Activated effector memory CD4-positive, alpha-beta T cell treated with anti-CD3 and anti-CD28 coated beads, Interleukin-2, amount 50 U/mL, for 16 hours (primary cell): ENCODE measurements at places on chromosomes 1 and 21.

GRCh38 chr1:179951383-179952144 lies 3.0 kb upstream of the CEP350 start:
- no peak for DNase-seq

DNA sequence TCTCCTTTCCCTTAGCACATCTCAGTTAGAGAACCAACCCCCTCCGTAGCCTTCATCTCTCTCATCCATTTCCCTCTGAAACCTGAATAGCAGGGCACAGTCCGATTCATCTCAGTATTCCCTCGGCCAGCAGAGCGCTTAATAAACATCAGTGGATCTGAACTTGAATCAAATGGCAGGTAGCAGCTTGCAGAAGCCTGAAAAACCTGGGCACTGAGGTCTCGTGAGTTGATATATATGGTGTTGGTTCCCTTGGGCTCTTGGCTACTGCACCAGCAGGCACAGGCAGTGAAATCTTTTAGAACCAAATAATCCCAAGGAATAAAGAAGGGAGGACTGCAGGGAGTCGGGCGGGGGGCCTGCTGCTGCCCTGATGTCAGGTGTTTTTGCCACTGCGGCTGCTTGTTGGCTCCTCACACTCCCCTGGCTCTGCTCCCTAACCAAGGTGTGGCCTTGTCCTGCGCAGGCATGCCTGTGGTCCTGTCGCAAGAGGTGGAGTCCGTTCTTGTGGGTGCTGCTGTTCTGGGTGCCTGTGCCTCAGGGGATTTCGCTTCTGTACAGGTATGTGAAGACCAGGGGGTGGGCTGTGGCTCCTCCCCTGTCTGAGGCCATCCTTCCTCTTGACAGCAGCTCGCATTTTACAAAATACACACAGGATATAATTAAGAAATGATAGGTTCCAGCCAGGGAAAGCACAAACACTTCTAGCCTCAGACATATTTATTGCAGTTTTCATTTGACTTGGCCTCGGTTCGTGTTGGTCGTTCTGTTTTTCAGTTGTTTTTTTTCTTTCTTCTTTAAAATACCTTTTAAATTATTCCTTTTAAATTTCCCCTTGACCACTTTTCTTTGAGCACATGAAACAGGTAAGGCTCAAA lies 140.9 kb upstream of the HOOK1 start:
- no peak for DNase-seq

DNA sequence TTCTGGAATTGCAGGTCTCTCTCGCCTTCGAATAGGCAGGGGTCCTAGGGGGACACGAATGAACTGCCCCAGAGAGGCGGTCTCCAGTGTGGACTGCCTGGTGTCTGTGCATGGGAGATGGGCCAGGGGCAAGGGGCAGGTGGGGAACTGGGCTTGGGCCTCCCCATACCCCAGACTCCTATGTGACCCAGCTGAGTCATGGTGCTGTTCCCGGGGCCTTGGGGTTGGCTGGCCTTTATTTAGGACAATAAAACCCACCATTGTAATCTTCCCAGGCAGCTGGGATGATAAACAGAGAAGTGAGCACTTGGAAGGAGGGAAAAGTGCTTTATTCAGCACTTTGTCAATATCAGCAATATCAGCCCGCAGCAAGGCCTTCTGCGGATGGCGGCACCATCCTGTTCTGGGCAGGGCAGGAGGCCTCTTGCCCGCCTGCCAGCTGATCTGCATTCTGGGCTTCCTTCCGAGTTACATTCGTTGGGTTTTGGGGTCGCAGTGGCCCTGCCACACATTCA lies 209.0 kb upstream of the TMEM51 start:
- no peak for DNase-seq

GRCh38 chr1:117209094-117209493 lies 1.6 kb downstream of the VTCN1 start:
- DNase-seq = no peak

GRCh38 chr1:202107321-202107761 lies 15.4 kb upstream of the GPR37L1 start:
- DNase-seq = no peak

GRCh38 chr1:188904201-188904600 lies 1573.5 kb downstream of the BRINP3 start:
- DNase-seq = no peak

- no peak for DNase-seq
These were observed 5.8 kb upstream of the CTSE start for GRCh38 chr1:206029484-206029883.

GRCh38 chr1:40691538-40692428 lies at the start of gene NFYC:
TSS of gene NFYC (plus strand) at chr1:40691704. CDS start at chr1:40738844, 47,140 bp downstream.
- peak; percentile 97 for DNase-seq

DNA sequence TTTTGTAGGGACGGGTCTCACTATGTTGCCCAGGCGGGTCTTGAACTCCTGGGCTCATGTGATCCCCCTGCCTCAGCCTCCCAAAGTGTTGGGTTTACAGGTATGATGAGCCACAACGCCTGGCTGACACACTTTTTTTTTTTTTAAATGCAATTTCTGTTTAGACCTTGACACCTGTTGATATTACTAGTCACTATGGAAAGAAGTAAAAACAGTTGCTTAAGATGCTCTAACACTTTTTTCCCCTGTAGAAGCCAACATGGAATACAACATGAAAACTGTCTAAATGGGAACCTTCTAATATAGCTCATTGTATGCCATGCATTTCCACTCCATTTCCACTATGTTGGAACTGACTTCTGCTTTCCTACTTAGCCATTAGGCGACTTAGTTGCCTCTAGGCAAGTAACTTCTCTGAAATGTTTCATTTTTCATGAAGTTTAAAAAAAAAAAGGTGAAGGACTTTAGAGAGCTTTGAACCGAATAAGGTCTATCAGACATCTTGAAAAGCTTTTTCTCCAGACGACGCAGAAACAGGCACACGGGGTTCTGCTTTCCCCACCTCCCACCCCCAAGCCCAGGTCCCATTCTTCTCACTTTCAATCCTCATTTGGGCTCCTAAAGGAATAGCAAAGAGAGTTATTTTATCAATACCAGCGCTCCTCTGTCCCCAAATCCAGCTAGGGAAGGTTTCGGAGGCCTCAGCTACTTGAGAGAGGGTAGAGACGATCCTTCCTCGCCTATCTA lies 648 bp upstream of the DR1 start:
- no peak for DNase-seq

GRCh38 chr1:34619256-34619655 lies 135.6 kb upstream of the GJB5 start:
- DNase-seq = no peak

GRCh38 chr1:229025576-229025975 lies 245.3 kb upstream of the RAB4A start:
- no peak for DNase-seq

GRCh38 chr1:63705078-63705477 lies 68.7 kb upstream of the ROR1 start:
- no peak for DNase-seq

- DNase-seq = no peak
These were observed 70.3 kb downstream of the MAP10 start for GRCh38 chr1:232875536-232875935.

- no peak for DNase-seq
These were observed 22.1 kb downstream of the NME7 start for GRCh38 chr1:169345511-169345910.

GRCh38 chr1:59568158-59568935 lies 246.4 kb upstream of the HOOK1 start:
- DNase-seq = no peak

DNA sequence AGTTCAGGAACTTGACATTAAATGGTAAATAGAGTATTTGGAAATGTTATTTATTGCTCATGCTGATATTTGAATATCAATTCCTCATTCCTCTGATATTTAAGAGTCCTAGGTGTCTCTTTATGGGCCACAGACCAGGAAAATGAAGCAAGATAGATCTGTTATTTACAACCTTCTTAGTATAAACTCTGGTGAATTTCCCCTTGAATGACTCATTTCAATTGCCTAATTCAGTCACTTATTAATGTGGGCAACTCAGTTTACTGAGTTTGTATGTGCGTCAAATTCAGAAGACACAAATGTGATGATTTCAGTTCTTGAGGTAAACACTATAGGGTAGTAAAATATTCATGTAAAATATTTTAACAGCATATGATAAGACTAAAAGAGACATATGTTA lies 1404.4 kb upstream of the PRMT6 start:
- DNase-seq = no peak

DNA sequence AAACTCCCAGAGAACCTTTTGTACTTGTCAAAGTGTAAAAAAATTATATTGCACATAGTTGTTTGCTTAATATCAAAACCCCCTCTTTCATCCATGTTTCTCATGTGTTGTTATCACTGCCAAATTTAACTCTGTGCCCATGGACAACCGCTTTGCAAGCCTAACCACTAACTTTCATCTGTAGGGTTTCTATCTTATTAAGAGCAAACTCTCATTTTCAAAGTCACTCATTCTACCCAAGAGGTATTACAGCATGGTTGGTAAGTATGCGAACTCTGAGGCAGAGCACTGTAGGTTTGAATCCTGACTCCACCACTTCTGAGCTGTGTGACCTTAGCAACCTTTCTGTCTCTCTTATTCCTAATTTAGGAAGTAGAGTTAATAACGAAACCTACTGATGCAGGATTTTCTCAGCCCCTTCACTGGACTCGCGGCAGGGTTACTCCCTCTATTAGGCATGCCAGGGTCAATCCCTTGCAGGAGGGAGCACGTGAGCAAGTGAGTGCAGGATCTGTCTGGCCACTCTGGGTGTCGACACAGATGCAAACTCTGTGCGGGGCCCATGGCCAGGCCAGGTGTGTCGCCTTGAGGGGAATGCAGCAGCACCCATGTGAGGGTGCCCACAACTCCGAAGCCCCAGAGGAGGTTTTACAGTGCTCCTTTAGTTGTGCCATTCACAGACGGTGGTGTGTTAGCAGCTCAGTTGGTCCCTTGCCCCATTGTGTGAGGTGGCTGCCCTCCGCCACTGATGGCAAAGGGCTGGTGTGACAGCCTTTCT lies 361.5 kb upstream of the ADGRL2 start:
- DNase-seq = no peak

GRCh38 chr1:23150742-23151141 lies 17.9 kb downstream of the LUZP1 start:
- no peak for DNase-seq

- no peak for DNase-seq
These were observed 204.3 kb upstream of the SNX7 start for GRCh38 chr1:98457248-98457647.

- DNase-seq = no peak
These were observed 41.2 kb downstream of the DMRTB1 start for GRCh38 chr1:53500204-53501064.

DNA sequence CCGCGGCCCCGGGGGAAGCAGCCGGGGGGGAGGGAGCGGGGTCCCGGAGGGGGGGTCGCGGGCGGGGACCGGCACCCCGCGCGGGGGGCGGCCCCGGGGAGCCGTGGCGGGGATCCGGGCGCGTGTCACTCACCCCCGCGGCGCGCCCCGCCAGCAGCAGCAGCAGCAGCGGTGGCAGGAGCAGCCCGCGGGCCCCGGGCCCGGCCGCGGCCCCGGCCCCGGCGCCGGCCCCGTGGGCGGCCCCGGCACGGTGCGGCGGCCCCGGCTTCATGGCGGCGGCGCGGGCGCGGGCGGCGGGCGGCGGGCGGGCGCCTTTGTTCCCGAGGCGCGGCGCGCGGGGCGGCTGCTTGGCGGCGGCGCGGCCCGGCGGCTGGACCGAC lies 252 bp downstream of the SDC3 start:
- DNase-seq = no peak

- DNase-seq = no peak
These were observed 187.7 kb upstream of the CACYBP start for GRCh38 chr1:174812016-174812415.

DNA sequence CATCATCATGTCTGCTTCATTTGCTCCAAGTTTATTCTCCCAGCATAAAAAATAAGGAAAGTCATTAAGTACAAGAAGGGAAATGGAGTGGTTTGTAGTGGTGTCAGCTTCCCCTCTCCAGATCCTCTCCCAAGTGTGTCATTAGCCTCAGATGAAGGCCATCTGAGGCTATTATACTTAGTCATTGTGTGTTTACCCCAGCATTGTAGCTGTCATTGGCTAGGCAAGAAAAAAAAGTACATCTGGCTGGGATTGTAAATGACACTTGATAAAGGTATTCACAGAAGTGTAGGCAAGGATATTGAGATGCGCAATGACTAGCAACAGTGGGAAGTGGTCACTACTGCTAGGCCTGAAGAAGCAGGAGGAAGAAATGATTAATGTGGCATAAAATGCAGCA lies 316.9 kb upstream of the SGIP1 start:
- no peak for DNase-seq

GRCh38 chr1:234854645-234855039 lies 244.7 kb upstream of the IRF2BP2 start:
- no peak for DNase-seq

- DNase-seq = no peak
These were observed 20.6 kb upstream of the MYCL start for GRCh38 chr1:39922251-39922688.

DNA sequence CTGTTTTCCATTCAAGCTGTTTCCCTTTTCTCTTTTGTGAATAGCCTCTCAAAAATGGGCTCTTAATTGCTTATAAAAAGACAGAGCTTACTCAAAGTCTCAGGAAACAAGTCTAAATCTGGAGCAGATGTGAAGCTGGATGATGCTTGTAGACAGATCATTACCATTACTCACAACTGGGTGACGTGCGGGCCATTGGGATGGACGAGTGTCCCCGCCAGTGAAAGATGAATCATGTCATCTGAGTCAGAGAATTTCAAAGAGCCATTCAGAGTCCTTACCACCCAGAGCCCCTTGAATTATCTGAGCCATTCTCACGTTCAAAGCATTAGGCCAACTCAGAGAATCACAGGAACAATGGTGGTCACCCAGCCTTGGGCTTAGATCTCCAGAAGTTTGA lies 134.6 kb downstream of the HUNK start:
- DNase-seq = no peak

DNA sequence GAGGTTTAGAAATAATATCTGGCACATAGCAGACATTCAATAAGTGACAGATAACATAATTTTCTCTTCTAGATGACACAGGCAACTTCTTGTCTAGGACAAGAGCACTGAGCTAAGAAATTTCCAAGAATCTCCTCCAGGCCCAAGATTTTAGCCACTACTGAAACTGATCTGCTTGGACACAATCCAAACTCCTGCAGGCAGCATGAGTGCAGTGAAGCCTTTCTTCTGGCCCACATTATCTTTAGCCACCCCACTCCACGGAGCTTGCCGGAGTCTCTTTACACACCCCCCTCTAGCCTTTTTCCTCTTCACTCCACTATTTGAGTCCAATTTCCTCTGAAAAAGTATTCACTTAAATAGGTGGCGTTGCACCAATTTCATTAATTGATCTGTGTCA lies 142.9 kb upstream of the DUSP10 start:
- no peak for DNase-seq

- no peak for DNase-seq
These were observed 5.2 kb upstream of the HSD3B2 start for GRCh38 chr1:119409731-119410130.

DNA sequence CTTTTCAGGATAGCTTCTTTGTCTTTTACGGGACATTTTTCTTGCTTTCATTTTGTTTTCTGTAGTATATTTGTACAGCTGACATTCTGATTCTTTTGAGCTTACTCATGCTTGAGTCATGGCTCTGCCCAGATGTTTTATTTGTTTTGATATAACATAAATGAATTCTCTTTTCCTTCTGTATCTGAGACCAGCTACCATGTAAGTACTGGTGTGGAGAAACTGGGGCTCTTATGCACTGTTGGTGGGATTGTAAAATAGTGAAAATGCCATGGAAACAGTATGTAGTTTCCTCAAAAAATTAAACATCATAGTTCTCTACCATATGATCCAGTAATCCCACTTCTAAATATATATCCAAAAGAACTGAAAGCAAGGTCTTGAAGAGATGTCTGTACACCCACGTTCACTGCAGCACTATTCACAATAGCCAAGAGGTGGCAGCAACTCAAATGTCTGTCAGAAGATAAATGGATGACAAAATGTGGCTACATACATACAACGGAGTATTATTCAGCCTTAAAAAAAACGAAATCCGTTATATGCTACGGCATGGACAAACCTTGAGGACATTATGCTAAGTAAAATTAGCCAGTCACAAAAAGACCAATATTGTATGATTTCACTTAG lies 61.4 kb downstream of the EIF2B3 start:
- no peak for DNase-seq
